ENCODE measurements at places on chromosomes 2 and 18. TPM values are rescaled to one million over a fixed set of nuclear protein-coding genes. Genes with fewer than 3 reads are reported as not detected.

Gene RIF1
- total RNA-seq: 37.7 TPM

Gene GPR35
- 5.4 TPM for total RNA-seq

Gene RFX8
- total RNA-seq: 0.44 TPM

Gene RND3
- total RNA-seq: not detected

Gene CLIP4
- 36.8 TPM for total RNA-seq

Gene CKAP2L
- 0.97 TPM for total RNA-seq

Gene LRRC30
- total RNA-seq: not detected

Gene APOB
- total RNA-seq: not detected

Gene PDE11A
- not detected for total RNA-seq

- peaks cover 12% of the 10 kb centered on the region for H3K27me3 ChIP-seq
- peaks cover 2% of the 10 kb centered on the region for H3K36me3 ChIP-seq
- no peak for DNase-seq
- H3K4me3 ChIP-seq: no peak overlapping the region
- H3K4me1 ChIP-seq: no peaks in the 10 kb centered on the region
- no peak overlapping the region for H3K27ac ChIP-seq
These were observed 194.0 kb upstream of the RBMS1 start for GRCh38 chr2:160687629-160688028.

DNA sequence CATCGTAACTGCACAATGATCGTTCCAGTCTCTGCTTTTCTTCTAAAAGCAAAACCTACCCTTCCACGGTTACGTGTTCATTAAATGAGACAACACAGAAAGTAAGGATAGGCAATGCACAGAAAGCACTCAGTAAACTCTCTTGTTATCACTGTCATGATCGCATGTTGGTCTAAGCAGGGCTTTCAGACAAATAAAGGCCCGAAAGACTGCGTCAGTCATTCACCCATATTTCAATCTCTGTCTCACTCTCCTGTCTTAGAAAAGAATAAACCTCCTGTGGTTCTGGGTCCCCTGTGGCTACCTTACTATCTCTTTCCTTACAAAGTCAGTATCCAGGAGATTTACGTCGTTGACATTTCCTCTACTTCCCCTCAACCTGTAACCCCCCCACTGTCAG lies 160.9 kb downstream of the VAPA start:
- H3K36me3 ChIP-seq: no peaks in the 10 kb centered on the region
- H3K4me1 ChIP-seq: peaks cover 2% of the 10 kb centered on the region
- no peak for DNase-seq
- no peak overlapping the region for H3K27ac ChIP-seq
- peaks cover 20% of the 10 kb centered on the region for H3K27me3 ChIP-seq

DNA sequence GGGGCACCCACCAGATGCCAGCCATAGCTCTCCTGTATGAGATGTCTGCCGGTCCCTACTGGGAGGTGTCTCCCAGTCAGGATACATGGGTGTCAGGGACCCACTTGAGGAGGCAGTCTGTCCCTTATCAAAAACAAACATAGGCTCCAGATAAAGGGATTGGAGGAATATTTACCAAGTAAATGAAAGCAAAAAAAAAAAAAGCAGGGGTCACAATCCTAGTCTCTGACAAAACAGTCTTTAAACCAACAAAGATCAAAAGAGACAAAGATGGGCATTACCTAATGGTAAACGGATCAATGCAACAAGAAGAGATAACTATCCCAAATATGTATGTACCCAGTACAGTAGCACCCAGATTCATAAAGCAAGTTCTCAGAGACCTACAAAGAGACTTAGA lies 640.0 kb upstream of the LRRTM4 start:
- H3K4me3 ChIP-seq: no peak overlapping the region
- no peaks in the 10 kb centered on the region for H3K27me3 ChIP-seq
- no peak for DNase-seq
- H3K27ac ChIP-seq: no peak overlapping the region
- no peaks in the 10 kb centered on the region for H3K36me3 ChIP-seq

DNA sequence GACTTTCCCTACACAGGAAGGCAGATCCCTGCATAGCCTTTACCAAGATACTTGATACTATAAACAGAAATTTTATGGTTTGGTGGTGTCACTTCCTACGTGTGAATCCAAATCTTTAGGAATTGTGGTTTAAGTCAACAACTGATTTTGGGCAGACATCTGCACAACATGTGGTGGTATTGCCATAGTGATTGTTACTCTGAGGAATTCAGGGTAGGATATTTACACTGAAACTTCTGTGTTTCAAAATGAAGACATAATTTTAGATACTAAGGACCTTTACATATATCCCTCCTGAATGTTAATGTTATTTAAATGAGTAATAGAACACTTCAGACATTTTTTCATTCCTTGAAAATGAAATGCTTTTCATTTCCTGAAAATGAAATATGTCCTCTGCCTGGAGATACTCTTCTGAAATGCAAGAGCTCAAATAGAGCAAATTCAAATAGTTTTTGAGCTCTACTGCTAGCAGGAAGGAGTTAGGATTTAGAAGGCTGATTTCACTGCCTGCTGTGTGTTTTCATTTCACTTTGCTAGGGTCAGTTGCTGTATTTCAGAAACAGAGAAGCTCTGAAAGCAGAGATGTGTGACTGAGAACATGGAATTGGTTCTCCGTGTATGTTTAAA lies 77.2 kb downstream of the MDH1 start:
- no peak for DNase-seq
- no peak overlapping the region for H3K4me3 ChIP-seq
- H3K36me3 ChIP-seq: peaks cover 3% of the 10 kb centered on the region
- H3K27ac ChIP-seq: no peak overlapping the region
- H3K27me3 ChIP-seq: peaks cover 71% of the 10 kb centered on the region

DNA sequence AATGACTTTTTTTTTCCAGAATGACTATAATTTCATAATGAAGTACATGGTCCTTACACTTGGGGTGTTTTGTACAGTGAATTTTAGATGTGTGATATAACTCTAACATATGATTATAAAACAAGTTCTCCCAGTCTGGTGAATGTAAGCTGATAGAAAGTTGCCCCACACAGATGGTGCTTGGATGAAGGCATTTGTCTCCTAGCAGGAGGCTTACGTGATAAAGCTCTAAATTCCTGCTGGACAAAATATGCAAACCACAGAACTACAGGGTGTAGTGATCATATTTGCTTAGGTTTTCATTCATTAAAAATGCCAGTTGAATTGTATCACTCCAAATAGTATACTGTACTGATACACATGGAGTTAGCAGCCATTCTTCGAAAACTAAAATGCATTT lies 85.5 kb downstream of the DSC3 start:
- no peaks in the 10 kb centered on the region for H3K36me3 ChIP-seq
- no peak for DNase-seq
- H3K27me3 ChIP-seq: no peaks in the 10 kb centered on the region
- no peak overlapping the region for H3K4me3 ChIP-seq
- H3K4me1 ChIP-seq: no peaks in the 10 kb centered on the region

- no peaks in the 10 kb centered on the region for H3K36me3 ChIP-seq
- no peaks in the 10 kb centered on the region for H3K4me1 ChIP-seq
- no peak overlapping the region for H3K27ac ChIP-seq
- H3K4me3 ChIP-seq: no peak overlapping the region
These were observed 8.9 kb downstream of the TFPI start for GRCh38 chr2:187545238-187545751.

GRCh38 chr2:223113161-223113560 lies 61.2 kb downstream of the KCNE4 start:
- no peak overlapping the region for H3K27ac ChIP-seq
- peaks cover 4% of the 10 kb centered on the region for H3K27me3 ChIP-seq
- H3K36me3 ChIP-seq: no peaks in the 10 kb centered on the region
- DNase-seq: no peak
- H3K4me3 ChIP-seq: no peak overlapping the region

- no peak overlapping the region for H3K4me3 ChIP-seq
- H3K27ac ChIP-seq: no peak overlapping the region
- peaks cover 7% of the 10 kb centered on the region for H3K27me3 ChIP-seq
- no peaks in the 10 kb centered on the region for H3K36me3 ChIP-seq
- DNase-seq: no peak
These were observed 8.3 kb downstream of the BMP10 start for GRCh38 chr2:68862889-68863288.

DNA sequence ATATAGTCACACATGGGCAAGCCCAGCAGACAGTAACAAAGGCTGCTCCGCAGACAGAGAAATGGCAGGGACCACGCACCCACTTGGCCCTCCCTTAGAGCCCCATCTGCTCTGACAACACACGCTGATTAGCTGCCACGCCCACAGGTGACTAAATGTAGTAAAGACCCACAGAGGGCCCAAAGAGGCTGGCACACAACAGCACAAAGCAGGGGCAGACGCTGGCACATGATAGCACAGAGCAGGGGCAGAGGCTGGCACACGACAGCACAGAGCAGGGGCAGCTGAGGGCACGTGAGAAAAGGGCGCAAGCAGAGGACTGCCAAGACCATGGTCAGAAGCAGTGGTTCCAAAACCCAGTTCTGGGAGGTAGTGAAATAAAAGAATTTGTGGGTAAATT lies 10.6 kb downstream of the AFG3L2 start:
- no peak overlapping the region for H3K4me3 ChIP-seq
- DNase-seq: no peak
- peak overlapping the region; percentile 3 for H3K27ac ChIP-seq
- H3K4me1 ChIP-seq: peaks cover 8% of the 10 kb centered on the region

GRCh38 chr2:237278568-237278967 lies 135.4 kb downstream of the COL6A3 start:
- no peaks in the 10 kb centered on the region for H3K4me1 ChIP-seq
- no peak for DNase-seq
- peaks cover 47% of the 10 kb centered on the region for H3K27me3 ChIP-seq
- no peak overlapping the region for H3K27ac ChIP-seq
- peak overlapping the region; percentile 33 for H3K4me3 ChIP-seq
- H3K36me3 ChIP-seq: no peaks in the 10 kb centered on the region

DNA sequence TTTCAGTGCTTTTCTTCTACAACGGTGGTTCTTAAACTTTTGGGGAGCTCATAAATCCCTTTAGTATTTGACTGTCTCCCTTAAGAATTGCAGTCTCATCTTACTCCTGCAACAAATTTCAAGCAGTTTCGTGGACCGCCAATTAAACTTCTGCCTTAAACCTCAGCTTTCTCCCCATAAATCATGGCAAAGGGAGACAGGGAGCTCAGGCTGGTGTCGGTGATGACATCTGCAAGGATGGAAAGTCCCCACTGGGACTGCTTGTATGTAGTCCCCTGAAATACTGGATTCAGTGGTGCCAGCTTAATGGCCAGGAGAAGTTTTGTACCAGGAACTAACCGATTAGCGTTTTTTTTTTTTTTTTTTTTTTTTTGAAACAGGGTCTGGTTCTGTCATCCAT lies 148.7 kb upstream of the ITGA6 start:
- H3K36me3 ChIP-seq: peaks cover 4% of the 10 kb centered on the region
- no peaks in the 10 kb centered on the region for H3K4me1 ChIP-seq
- DNase-seq: no peak
- H3K27ac ChIP-seq: no peak overlapping the region
- H3K4me3 ChIP-seq: no peak overlapping the region

DNA sequence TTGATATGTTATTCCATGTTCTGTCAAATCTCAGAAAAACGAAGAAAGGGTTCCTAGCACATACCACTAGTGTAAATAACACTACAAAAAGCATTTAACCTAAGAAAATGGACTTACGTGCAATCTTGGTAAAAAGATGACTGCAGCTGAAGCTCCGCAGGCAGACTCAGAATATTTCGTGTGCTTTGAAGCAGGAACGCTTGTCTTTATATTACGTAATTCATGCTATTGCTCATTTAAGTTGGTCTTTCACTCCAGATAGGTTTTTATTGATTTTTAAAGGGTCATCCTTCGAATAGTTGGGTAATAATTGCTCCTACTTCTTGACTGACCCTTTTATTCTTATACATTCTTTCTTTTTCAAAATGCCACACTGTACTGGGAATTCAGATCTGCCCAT lies 44.0 kb downstream of the ID2 start:
- no peak overlapping the region for H3K4me3 ChIP-seq
- H3K27ac ChIP-seq: no peak overlapping the region
- peaks cover 11% of the 10 kb centered on the region for H3K36me3 ChIP-seq
- no peaks in the 10 kb centered on the region for H3K27me3 ChIP-seq
- peaks cover 4% of the 10 kb centered on the region for H3K4me1 ChIP-seq

DNA sequence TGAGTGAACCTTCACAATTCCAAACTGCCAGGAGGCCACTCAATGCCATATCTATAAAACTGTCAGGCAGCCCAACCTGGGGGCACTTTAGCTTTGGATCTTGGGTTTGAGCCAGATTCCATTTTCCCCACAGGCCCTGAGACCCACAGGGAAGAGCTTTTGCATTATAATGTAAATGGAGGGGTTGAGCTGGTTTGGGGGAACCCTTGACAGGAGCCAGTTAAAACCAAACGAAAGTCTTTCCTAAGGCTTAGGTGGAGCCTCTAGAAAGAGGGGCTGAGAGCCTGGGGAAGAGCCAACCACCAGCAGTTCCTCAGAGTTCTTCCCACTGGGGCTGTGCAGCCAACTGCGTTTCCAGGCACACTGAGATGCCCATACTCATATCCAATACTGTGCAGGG lies 42.7 kb downstream of the BCL11A start:
- no peaks in the 10 kb centered on the region for H3K4me1 ChIP-seq
- peaks cover 2% of the 10 kb centered on the region for H3K36me3 ChIP-seq
- no peak overlapping the region for H3K4me3 ChIP-seq
- peaks cover 46% of the 10 kb centered on the region for H3K27me3 ChIP-seq
- no peak for DNase-seq

DNA sequence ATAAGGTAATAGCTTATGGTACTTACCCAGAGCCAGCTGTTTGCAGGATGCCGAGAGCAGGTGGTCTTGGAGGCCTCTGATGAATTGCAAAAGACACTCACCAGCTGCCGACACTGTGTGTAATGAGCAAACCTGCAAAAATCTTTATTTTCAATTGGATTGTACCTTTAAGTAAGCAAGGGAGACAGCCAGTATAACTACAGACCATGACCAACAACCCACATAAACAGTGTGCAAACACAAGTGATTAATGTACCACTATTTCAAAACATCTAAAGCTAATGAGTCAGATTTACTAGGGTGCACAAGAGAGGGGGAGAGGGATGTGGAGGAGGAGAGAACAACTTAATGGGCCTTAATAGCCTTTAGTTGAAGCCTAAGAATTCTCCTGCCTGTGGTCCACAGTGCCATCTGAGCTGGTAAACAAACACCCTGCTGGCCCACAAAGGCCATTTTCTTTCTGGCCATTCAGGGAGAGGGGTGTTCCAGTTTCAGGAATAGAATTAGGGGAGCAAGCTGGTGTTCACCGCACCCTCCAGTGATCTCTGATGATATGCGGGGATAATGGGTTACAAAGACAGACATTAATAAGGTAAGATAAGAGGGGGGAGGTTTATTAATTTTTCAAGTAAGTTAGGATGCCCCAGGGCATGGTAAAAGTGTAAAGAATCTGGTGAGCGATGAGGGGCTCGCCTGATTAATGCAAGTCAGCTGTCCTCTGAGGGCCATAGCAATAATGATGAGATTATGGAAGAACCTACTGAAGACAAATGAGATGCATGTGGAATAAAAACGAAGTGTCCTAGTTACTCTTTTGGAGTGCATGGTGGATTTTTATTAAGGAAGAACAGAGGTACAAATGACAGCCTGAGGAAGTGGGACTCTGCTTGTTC lies 196.4 kb downstream of the HRH4 start:
- H3K27ac ChIP-seq: peak overlapping the region; percentile 75
- H3K4me3 ChIP-seq: no peak overlapping the region
- H3K27me3 ChIP-seq: no peaks in the 10 kb centered on the region
- DNase-seq: no peak

All from T-helper 17 cell (primary cell).